ENCODE measurements at places on chromosomes 12 and 14.

GRCh38 chr12:3010214-3010930 is 51.2 kb downstream of the TEAD4 start:
- no peak for DNase-seq

DNA sequence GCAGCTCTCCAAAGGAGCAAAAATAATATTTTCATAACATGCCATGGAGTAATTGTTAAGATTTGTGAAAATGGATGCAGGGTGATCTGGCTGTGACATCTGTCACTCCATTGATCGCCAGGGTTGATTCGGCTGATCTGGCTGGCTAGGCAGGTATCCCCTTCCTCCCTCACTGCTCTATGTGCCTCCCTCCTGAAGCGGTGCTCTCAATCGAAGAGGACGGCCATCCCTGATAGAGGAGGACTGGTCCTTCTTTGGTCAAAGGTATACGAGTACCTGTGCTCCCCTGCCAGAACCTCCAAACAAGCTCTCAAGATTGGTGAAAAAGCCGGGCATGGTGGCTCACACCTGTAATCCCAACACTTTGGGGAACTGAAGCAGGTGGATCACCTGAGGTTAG is 47.9 kb downstream of the VCPKMT start:
- DNase-seq, result no peak

- peak; percentile 25 for DNase-seq
Observed at GRCh38 chr14:35576856-35577255, 42.9 kb downstream of the INSM2 start.

DNA sequence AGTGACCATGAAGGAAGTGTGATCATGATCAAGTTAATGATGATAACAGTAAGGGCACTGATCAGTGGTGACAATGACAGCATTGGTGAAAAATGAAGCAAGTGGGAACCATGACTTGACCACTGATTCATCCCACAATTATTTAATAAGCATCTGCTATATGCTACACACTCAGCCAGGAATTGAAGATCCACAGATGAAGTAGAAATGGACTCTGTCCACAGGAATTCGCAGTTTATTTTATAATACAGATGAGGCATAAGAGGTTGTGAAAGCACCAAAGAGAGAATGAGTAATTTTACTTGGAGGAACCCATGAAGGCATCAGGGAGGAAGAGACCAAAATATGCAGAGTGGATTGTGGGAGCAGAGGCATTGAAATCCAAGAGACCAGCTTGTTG is 33.8 kb upstream of the SMUG1 start:
- DNase-seq, result no peak

DNA sequence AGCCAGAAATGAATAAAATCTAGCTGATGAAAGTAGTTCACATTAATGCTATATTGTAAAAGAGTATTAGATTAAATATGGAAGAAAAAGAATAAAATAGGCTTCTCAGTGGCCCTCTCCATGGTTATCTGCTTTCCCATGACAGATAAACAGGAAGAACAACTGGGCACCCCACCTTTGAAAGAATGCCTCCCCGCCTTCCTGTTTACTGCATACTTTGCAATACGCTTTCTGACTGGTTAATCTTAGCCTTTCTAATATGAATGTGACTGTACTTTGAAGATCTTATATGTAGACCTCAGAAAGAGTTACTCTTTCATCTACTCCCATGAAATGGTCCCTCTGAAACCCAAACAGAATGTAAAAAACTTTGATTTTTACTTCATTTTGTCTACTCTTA is 34.1 kb upstream of the DAAM1 start:
- DNase-seq, result no peak

GRCh38 chr12:15168026-15168678 is 53.1 kb downstream of the RERG start:
- DNase-seq, result no peak

- no peak for DNase-seq
Observed at GRCh38 chr14:51082349-51082748, 12.6 kb downstream of the TRIM9 start.
